ENCODE measurements at places on chromosomes 1 and 21.

GRCh38 chr1:55718758-55719671, 503.9 kb upstream of the USP24 start:
- DNase-seq = no peak

DNA sequence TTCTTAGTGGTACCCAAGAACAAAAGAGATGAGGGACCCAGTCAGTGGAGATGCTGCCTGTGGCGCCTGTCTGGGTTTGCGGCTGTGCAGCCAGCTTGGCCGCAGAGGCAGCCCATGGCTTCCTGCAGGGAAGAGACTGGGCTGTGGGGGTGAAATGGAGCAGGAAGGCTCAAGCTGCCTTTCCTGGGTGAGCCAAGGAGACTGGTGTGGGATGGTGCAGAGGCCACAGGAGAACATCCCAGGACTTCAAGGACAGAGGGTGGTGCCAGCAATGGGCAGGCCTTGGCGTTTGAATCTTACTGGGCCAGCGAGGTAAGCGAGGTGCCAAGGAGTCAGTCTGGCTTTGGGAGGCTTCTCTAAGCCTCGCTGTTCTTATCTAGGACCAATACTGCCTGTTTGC, 26.4 kb downstream of the KCNA10 start:
- no peak for DNase-seq

DNA sequence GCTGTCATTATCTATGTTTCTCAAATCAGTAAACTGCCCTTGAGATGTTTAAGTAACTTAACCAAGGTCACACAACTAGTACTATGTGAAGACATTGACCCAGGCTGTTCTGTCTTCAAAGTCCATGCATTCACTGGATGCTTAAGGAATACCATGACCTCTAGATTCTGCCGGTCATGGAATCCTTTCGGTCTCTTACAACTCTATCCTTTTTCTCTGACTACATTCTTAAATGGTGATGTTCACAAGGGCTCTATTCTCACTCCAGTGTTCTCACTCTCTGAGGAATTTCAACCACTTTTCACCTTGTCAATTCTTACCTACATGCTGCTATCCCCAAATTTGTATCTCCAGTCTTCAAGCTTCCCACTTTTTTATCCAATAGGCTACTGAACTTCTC, 15.2 kb downstream of the CRYZ start:
- no peak for DNase-seq

- DNase-seq = no peak
Observed at GRCh38 chr1:246320286-246320685, 186.8 kb downstream of the SMYD3 start.

DNA sequence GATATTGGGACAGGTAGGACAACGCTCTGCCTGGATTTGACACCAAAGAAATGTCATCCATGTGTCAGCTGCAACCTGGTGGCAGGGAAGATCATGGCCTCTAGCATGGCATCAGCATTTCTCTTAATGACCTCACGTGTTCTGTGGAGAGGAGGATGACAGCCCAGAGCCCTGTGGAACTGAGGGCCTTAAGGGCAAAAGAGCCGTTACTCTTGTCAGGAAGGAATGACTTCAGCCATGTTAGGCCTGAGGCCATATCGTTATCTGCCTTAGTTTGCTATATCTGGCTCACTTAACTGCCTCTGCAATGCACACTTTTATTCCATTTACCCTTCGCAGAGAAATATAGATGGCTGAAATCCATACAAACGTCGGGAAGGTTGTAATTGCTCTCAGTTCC, 83.2 kb upstream of the PBX1 start:
- DNase-seq = no peak

All from HAP-1 (cell line).